Gastrocnemius medialis (tissue), 4 donors: ENCODE measurements at places on chromosomes 2 and 18.

DNA sequence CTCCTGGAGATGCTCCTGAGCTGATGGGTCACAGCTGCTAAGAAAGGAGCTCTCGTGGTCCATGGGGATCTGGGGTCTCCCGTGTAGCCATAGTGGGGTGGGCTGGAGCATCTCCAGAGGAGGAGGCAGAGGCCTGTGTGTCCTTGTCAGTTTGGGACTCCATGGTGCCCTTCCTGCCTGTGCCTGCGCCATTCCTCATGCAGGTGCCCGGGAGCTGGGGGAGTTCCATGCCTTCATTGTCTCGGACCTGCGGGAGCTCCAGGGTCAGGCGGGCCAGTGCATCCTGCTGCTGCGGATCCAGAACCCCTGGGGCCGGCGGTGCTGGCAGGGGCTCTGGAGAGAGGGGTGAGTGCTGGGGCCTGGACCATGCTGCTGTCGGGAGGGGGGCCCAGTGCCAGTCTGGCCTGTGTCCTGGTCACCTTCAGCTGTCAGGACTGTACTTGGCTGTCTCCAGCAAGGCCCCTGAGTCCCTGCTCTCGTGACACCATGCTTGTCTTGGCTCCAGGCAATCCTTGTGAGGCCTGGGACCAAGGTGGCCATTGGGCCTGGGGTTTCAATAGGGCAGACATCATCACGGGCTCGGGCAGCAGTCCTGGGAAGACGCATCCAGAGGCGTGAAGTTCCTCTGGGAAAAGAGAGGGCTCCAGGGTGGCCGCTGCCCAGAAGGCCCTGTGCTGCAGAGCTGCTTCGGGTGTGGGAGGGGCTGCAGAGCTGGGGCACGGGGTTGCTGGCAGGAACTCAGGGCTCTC is 7.3 kb downstream of the CAPN10 start:
- peaks cover 26% of the 10 kb centered on the region for H3K36me3 ChIP-seq
- no peak overlapping the region for H3K4me3 ChIP-seq
- no peaks in the 10 kb centered on the region for H3K27me3 ChIP-seq
- peak; percentile 9 for DNase-seq
- H3K4me1 ChIP-seq: peaks cover 10% of the 10 kb centered on the region
- no peak overlapping the region for H3K27ac ChIP-seq

DNA sequence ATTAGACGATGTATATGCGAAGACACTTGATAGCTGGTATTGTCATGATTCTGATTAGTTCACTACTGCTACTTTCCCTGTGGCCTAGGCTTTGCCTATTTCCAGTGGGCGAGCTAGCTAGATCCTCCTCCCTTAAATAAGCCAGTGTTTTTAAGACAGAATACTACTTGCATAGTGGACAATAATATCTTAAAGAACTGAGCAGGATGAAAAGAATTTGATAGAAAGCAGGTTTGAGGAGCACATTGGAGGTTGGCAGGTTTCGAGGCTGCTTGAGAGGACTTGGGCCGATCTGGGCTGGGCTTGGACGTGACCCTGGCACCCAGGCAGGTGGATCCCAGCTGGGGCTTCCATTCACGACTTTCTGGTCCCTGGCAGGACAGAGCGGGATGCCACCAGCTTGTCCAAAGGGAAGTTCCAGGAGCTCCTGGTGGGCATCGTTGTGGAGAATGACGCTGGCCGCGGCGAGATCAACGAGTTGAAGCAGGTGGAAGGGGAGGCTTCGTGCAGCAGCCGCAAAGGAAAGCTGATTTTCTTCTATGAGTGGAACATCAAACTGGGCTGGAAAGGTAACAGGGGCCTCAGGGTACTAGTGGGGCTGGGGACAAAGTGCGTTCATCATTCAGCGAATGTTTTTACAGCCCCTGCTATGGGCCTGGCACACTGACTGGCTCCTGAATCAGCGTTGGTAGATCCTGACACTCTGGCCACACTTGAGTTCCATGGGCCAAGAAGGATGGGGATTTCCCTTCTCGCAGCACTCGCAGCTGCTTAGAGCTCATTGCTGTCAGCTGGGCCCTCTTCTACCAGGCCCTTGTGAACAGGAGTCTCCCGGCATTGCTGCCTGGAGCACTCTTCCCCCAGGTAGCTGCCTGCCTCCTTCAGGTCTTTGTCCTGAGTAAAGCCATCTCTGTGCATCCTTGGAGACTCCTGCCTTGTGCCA is 16.9 kb downstream of the C2orf74 start:
- peak overlapping the region; percentile 99 for H3K27ac ChIP-seq
- no peaks in the 10 kb centered on the region for H3K36me3 ChIP-seq
- DNase-seq: peak; percentile 53
- peak overlapping the region; percentile 82 for H3K4me3 ChIP-seq
- H3K4me1 ChIP-seq: peaks cover 41% of the 10 kb centered on the region

- no peak for DNase-seq
- no peak overlapping the region for H3K4me3 ChIP-seq
- no peaks in the 10 kb centered on the region for H3K4me1 ChIP-seq
- no peak overlapping the region for H3K27ac ChIP-seq
These were observed 98.8 kb downstream of the TRABD2A start for GRCh38 chr2:84781942-84782716.

GRCh38 chr2:167462379-167462778 is 574.1 kb downstream of the XIRP2 start:
- no peaks in the 10 kb centered on the region for H3K4me1 ChIP-seq
- H3K4me3 ChIP-seq: no peak overlapping the region
- no peaks in the 10 kb centered on the region for H3K27me3 ChIP-seq
- no peak for DNase-seq

GRCh38 chr18:33577685-33578517 is at the start of gene ASXL3:
Gene ASXL3, plus strand, starts transcription at chr18:33578219. Its CDS starts 413 bp downstream, at chr18:33578632.
- peaks cover 24% of the 10 kb centered on the region for H3K27me3 ChIP-seq
- H3K4me1 ChIP-seq: peaks cover 5% of the 10 kb centered on the region
- H3K36me3 ChIP-seq: no peaks in the 10 kb centered on the region
- peak within 1 kb of the TSS; percentile 25 for H3K27ac ChIP-seq

- H3K27ac ChIP-seq: peak overlapping the region; percentile 38
- no peaks in the 10 kb centered on the region for H3K27me3 ChIP-seq
- DNase-seq: no peak
These were observed 85.6 kb upstream of the HAAO start for GRCh38 chr2:42877936-42878335.

DNA sequence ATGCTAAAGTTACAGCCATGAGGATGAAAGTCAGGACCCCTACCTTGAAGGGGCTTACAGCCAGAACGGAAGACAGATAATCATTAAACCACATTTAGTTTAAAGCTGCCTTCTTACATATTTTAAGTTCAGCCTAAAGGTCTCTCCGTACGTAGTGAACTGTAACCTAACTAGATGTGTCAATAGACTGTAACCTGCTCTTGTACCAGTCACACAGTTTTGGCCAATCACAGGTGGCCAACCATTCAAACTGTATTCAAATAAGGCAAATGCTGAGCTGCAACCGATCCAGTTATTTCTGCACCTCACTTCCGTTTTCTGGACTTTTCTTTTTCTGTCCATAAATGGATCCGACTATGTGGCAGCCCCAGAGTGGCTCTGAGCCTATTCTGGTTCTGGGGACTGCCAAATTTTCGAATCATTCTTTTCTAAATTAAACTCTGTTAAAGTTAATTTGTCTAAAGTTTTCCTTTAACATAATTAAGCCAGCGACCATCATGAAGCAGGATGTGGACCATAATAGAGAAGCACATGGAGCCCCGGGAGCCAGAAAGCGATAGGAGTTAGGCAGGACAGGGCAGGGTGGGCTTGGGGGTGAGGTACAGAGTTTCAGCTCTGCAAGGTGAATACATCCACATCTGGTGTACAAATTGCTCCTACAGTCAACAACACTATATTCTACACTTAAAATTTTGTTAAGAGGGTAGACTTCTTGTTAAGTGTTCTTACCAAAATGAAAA is 48.4 kb upstream of the YPEL5 start:
- H3K4me1 ChIP-seq: no peaks in the 10 kb centered on the region
- H3K36me3 ChIP-seq: no peaks in the 10 kb centered on the region
- DNase-seq: no peak
- H3K27ac ChIP-seq: no peak overlapping the region
- peaks cover 8% of the 10 kb centered on the region for H3K27me3 ChIP-seq

- H3K27ac ChIP-seq: no peak overlapping the region
- H3K36me3 ChIP-seq: no peaks in the 10 kb centered on the region
- no peak for DNase-seq
- H3K4me1 ChIP-seq: no peaks in the 10 kb centered on the region
These were observed 187.9 kb downstream of the NEDD4L start for GRCh38 chr18:58231930-58232329.
